ENCODE measurements at places on chromosomes 2 and 18.
A peak's percentile ranks its signal among the peaks of the same experiment; 100 is the strongest.

GRCh38 chr2:120221616-120222015, 1.6 kb downstream of the TMEM185B start:
- DNase-seq: no peak

DNA sequence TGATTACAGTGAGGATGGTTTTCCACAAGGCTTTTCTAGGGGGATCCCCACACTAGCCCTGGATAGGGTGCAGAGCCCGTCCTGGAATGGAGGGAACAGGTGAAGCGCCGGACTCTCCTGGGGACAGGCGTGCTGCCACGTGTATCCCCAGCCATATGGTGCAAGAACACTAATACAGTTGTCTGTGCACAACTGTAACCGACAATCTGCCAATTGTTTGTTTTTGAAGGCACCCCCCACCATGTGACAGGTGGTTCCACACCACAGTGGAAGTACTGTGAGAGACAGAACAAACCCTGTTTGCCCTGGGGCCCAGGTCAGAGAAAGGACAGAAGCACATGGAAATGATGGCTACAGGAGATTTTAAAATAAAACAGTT, 52.9 kb downstream of the MYCN start:
- no peak for DNase-seq

GRCh38 chr18:54392543-54393023, 34.9 kb downstream of the C18orf54 start:
- DNase-seq: peak; percentile 70

DNA sequence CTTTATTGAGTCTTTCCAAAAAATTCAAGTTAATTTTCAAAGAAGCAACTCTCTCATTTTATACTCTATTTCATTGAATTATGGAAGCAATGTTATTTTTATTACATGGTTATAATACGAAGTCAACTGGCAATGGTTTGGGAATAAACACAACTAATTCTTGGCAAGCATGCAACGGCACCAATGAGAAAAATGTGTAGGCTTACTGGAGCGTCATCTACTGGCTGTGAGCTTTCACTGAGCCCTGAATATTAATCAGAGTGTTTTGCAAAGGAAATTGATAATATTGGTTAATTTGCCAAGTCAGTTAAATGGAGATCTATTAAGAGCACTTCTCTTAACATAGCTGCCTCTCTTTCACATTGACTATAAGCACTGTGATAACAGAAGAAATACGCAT, 163.9 kb downstream of the IKZF2 start:
- DNase-seq: no peak

GRCh38 chr2:237685408-237685807, 58.0 kb downstream of the LRRFIP1 start:
- peak; percentile 34 for DNase-seq
